ENCODE measurements at places on chromosomes 4 and X.

DNA sequence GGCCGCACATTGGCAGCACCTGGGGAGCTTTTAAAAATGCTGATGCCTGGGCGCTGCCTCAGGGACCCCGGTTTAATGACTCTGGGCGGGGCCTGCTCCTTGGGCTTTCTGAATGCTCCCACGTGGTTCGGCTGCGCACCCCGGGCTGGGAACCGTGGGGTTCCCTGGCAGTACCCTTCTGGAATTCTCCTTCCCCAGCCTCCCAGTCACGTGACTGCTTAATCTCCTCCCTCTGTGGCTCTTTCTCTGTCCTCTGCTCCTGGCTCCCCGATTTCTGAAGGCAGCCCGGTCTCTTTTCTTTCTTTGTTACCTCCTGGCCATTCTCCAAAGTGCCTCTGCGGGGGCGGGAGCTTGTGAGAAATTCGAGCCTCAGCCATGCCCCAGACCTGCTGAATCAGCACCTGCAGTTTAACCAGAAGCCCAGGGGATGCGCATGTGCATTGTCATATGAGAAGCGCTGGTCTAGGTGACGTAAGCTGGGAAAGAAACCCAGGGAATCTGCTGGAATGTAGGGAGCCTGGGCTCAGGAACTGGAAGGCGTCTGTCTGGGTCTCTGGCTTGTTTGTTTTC, 16.6 kb downstream of the CLCN4 start:
- DNase-seq: no peak

- no peak for DNase-seq
Measured at GRCh38 chrX:103730147-103730795, 19.6 kb downstream of the TMEM31 start.

- DNase-seq: no peak
Measured at GRCh38 chr4:77001907-77002306, 52.4 kb downstream of the SEPTIN11 start.

GRCh38 chrX:53794181-53794580, 107.7 kb upstream of the HUWE1 start:
- no peak for DNase-seq

- no peak for DNase-seq
Measured at GRCh38 chrX:20459410-20460350, 193.0 kb upstream of the RPS6KA3 start.

- no peak for DNase-seq
Measured at GRCh38 chr4:110641218-110641617, 18.3 kb upstream of the PITX2 start.

DNA sequence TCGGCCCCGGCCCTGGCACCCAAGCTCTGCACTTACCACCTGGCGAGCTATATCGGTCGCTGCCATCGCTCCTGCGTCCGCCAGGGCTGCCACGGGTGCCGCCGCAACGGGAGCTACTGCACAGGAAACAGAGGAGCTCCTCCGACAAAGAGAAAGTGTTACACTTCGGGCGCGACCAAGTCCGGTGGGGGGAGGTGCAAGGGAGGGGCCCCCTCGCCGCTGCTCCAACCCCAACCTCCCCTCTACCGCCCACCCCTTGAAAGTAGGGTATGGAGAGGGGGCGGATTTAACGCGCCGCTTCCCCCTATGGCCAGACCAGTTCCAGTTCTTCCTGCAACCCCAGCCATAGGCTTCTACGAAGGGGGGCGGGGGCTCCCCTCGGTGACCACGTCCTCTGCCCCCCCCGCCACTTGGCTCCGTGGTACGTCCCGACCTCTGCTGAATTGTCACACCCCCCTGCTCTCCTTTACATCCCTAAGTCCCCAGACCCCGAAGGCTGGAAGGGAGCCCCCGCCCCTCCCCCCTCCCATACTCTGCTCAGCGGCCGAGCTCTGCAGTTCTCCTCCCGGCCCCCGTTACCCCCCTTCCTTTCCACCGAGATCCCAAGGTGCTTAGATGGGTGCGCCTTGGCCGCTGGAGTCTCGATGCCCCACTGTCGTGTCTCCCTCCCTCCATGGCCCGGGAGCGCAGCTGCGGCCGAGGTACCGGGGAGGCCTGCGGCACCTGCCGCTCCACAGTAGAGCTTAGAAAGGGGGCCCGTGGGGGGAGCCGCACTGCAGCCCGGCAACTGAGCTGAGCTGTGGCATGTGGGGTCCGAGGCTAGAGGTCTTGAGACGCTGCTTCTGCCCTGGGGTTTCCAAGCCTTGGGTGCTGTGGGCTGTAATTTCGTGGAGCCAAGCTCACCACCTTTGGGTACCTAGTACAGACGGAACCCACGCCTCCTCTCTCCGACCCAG, at the start of gene SEPTIN6:
SEPTIN6 (minus strand) TSS at position 129 of the 956 bp plus-strand sequence; CDS start at position 66, 63 bp downstream.
- DNase-seq: peak; percentile 40

- DNase-seq: no peak
Measured at GRCh38 chrX:69306063-69306404, 140.8 kb upstream of the PJA1 start.

- DNase-seq: no peak
Measured at GRCh38 chr4:39729557-39729956, 31.6 kb downstream of the UBE2K start.

GRCh38 chr4:27327421-27328181, 467.0 kb downstream of the STIM2 start:
- DNase-seq: no peak

DNA sequence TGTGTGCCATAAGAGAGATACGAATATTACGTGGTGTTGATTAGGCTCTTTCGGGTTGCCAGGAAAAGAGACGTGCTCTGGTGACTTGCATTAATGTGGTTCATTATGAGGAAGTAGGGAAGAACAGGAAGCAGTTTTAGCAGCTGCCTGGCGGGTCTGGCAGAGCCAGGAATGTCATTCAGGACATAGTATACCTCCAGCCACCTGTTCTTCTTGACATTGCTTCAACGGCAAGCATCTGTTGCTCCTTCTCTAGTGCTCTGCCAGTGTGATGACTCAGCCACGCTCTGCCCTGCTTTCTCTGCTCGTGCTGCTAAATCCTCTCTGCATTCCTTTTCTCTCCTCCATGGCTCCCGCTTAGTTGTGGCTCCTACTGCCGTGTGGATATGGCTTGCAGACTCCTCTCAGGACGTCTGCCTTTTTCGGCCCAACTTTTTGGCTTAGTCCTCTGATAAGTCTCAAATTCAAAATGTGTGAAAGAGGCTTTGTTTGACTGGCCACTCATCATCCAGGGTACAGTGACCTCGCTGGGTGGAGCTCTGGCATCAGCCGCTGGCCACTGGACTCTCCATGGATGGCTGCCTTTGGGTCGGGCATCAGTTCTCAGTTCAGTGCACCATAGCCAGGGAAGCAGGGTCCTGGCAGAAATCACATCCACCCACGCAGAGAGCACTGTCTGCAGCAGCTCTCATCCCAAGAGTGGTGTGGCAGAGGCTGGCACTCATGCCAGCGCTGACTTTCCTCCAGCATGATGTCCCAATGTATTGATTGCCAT, 89.3 kb upstream of the KLF3 start:
- no peak for DNase-seq

- DNase-seq: no peak
Measured at GRCh38 chr4:3062471-3062870, 11.9 kb downstream of the HTT-AS start.

DNA sequence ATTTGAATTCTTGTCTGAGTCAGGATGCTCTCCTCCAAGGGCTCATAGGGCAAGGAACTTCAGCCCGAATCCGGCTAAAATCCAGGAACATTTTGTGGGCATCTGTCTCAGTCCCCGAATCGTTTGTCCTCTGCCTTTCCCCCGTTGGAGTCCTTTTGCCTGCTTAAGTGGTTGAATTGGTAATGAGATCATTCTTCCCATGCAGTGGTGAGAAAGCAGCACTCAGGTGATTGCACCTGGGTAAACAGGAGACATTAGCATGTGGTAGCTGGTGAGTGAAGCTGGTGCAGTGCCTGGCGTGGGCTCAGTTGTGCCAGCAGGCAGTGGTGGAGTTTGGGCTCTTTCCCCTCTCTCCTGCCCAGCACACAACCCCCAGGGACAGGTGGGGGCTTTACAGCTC, 61.9 kb upstream of the MTM1 start:
- no peak for DNase-seq

- no peak for DNase-seq
Measured at GRCh38 chr4:89704651-89705395, 132.1 kb downstream of the SNCA start.

- no peak for DNase-seq
Measured at GRCh38 chrX:67892401-67892800, 348.6 kb downstream of the AR start.

GRCh38 chr4:149735796-149736195, 79.8 kb downstream of the IQCM start:
- DNase-seq: no peak

GRCh38 chrX:136271300-136271699, 20.1 kb upstream of the MAP7D3 start:
- DNase-seq: no peak

DNA sequence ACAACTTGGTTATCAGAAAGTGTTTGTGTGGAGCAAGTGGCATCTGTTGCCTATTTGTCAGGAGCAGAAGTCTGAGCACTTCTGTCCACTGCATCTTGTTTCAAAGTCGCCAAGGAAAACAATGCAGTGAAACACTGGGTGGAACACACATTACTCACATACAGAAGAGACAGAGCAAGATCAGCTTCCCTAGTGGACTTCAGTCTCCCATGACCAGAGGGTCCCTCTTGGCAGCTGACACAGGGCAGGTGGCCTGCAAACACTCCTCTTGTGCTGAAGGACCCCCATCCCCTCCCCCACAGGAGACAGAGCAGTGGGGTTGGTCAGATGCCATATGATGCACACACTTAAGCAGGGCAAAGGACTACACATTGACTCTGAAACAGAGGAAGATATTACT, 3.6 kb upstream of the BBS12 start:
- DNase-seq: no peak

DNA sequence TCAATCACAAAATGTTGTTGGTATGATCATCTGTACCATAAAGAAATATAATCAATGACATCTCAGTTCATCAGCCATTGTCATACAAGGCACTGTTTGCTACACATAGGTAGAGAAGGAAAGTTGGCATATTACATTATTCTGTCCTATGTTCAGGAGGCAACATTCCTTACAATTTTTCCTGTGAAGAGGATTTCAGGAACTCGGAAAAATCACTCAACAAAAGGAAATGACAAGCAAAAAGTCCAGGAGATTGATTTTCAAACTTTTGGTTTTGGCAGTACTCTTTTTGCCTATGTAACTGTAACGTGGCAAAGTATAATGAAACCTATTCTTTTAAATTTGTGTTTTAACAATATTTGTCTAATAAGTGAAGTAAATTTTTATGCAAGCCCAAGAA, 131.3 kb downstream of the MAB21L2 start:
- no peak for DNase-seq

DNA sequence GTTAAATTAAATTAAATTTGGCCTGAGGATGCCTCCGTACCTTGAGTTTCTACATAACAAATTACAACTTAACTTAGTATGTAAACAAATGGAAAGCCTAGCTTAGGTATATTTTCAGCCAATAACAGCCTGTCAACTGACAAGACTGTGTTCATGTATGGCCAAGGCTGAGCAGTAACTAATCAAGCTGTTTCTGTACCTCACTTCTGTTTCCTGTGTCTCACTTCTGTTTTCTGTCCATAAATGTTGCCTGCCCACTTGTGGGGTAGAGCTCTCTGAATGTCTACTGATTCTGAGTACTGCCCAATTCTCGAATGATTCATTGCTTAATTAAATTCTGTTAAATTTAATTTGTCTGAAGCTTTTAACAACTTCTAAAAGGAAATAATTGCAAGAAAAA, 445.2 kb downstream of the PCDH11X start:
- no peak for DNase-seq

DNA sequence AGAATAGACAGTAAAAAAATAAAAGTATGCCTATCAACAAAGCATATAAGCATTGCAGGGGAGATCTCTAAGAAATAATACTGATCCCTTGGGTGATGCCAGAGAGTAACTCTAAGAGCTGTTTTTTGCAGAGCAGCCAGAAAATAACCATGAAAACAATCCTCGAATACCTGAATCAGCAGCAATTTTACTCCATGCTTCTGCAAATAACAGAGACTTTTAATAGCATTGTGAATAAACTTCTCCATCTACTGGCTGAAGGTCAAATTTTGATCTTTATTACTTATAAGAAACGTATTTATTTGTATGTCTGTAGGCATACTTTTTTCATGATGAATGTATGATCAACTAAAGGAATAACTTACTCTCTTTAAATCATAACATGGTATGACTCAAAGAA, 334.5 kb downstream of the GALNTL6 start:
- DNase-seq: no peak

DNA sequence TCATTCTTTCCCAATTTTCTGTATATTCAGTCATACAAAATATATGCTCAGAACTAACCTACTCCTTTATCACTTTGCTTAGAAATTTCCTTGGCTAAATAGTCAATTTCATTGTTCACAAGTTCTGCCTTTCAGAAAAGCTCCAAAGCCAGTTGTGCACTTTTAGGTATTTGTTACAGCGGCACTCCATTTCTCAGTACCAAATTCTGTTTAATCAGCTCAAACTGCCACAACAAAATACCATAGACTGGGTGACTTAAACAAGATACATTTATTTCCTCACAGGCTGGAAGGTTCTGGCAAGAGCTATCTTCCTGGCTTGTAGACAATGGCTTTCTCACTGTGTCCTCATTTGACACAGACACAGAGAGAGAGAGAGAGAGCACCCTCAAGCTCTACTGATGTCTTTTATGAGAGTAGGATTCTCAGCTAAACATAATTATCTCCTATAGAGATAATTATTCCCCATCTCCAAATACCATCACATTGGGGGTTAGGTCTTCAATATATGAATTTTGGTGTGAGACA, 188.8 kb upstream of the FSTL5 start:
- no peak for DNase-seq

DNA sequence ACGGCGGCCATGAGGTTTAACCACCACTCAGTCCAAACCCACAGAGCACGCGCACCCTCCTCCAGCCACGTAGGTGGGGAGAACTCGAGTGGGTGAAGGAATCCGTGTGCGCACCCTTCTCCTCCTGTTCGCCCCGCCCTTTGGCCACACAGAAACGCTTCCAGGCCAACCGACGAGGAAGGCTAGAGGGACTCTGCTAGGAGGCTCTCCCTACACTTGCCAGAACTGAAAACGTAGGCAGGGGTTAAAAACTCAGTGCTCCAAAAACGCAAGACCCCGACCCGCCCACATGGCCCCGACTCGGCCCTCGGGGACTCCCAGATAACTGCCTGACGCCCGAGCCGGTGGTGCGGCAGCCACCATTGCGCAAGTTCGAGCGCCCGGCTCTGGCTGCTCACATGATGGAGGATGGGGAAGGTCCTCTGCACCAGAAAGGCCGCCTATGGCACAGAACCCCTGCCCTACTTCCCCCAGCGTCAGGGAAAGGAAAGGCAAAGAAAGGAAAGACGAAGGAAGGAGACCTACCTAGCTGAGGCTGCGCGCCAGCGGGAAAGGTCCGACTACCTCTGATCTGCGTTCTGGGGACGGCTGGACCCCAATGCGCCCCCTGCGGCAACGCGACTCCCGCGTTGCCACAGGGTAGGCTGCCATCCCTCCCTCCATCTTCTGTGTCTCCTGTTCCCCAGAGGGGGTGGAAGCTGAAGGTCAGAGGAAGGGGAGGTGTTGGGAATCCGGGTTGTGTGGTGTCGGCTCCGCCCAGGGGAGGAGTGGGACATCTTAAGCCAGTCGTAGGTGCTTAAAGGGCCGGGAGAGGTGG, 201.9 kb upstream of the AGTR2 start:
- DNase-seq: no peak

- DNase-seq: no peak
Measured at GRCh38 chr4:2733844-2734574, 22.1 kb downstream of the TNIP2 start.

GRCh38 chrX:102892103-102892502, 45.0 kb upstream of the RAB40AL start:
- DNase-seq: no peak

Measured in activated CD8-positive, alpha-beta memory T cell treated with anti-CD3 and anti-CD28 coated beads for 48 hours (primary cell).